ENCODE measurements at places on chromosomes 6 and 20.

- H3K27ac ChIP-seq, result no peak overlapping the region
- H3K4me1 ChIP-seq, result no peaks in the 10 kb centered on the region
- H3K36me3 ChIP-seq, result peaks cover 13% of the 10 kb centered on the region
- H3K4me3 ChIP-seq, result no peak overlapping the region
- DNase-seq, result no peak
These were observed 123.0 kb downstream of the AIG1 start for GRCh38 chr6:143183666-143184065.

DNA sequence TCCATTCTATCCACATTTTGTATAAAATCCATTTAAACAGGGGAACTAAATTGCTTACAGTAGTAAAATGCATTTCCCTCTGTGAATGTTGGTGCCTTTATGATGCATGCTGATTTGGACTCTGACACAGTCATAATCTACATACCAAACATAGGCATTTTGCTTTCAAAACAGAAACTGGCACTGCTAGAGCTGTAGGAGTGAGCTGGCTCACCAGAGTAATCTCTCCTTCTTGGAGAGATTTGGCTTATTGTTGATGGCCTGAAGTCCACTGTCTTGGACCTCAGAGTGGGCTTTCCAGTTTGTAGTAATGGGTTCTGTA, 363.2 kb upstream of the FLRT3 start:
- no peaks in the 10 kb centered on the region for H3K36me3 ChIP-seq
- DNase-seq, result no peak
- H3K27ac ChIP-seq, result no peak overlapping the region
- no peak overlapping the region for H3K4me3 ChIP-seq
- no peaks in the 10 kb centered on the region for H3K4me1 ChIP-seq
- H3K27me3 ChIP-seq, result no peaks in the 10 kb centered on the region

DNA sequence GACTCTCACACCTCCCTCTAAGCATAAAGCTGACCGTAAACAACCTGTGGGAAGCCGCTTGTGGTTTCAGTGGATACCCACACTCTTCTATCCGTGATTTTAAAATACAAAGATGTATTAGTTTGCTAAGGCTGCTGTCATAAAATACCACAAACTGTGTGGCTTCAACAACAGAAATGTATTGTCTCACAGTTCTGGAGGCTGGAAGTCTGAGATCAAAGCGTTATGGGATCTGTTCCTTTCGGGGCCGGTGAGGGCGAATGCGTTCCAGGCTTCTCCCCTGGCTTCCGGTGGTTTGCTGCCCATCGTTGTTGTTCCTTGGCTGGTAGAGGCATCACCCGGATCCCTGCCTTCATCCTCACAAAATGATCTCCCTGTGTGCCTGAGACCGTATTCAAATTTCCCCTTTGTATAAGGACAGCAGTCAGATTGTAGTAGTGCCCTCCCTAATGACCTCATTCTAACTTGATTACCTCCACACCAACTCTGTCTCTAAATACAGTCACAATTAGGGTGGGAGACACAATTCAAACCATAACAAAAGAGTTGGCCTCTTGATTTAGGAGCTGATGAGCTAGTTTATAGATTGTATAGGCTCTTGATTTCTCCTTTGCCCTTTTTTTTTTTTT, 210.6 kb upstream of the SOX4 start:
- no peak for DNase-seq
- H3K4me3 ChIP-seq, result no peak overlapping the region

GRCh38 chr6:73400656-73401055, 6.0 kb downstream of the DDX43 start:
- DNase-seq, result no peak
- H3K27me3 ChIP-seq, result no peaks in the 10 kb centered on the region
- H3K27ac ChIP-seq, result no peak overlapping the region
- H3K4me3 ChIP-seq, result no peak overlapping the region
- H3K4me1 ChIP-seq, result no peaks in the 10 kb centered on the region
- H3K36me3 ChIP-seq, result no peaks in the 10 kb centered on the region

GRCh38 chr6:31888276-31889258, 8.9 kb downstream of the EHMT2 start:
- DNase-seq, result no peak
- no peak overlapping the region for H3K27ac ChIP-seq
- H3K27me3 ChIP-seq, result no peaks in the 10 kb centered on the region

- H3K27me3 ChIP-seq, result no peaks in the 10 kb centered on the region
- no peak overlapping the region for H3K27ac ChIP-seq
- H3K4me3 ChIP-seq, result no peak overlapping the region
- no peak for DNase-seq
- no peaks in the 10 kb centered on the region for H3K36me3 ChIP-seq
These were observed 62.9 kb upstream of the PTPN1 start for GRCh38 chr20:50447102-50447804.

DNA sequence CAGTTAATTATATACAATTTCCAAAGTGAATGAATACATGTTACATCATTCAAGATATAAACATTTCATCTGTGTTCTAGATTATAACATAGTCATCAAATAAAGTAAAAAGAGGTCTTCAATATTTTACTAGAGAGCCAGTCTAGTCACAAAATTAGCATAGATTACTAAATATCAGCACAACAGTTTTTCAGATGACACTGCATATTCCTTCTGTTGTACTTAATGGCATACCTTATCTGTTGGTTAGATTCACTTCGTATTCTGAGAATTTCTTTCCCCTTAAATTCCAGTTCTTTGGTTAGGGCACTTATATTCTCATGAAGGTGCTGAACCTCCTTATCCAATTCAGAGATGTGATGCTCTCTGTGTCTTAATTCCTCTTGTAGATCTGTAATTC, 39.8 kb upstream of the MCM9 start:
- H3K4me3 ChIP-seq, result no peak overlapping the region
- no peaks in the 10 kb centered on the region for H3K27me3 ChIP-seq
- H3K27ac ChIP-seq, result no peak overlapping the region
- no peak for DNase-seq
- H3K4me1 ChIP-seq, result no peaks in the 10 kb centered on the region
- no peaks in the 10 kb centered on the region for H3K36me3 ChIP-seq

GRCh38 chr6:111522393-111523020, 39.5 kb upstream of the REV3L start:
- H3K4me1 ChIP-seq, result peaks cover 4% of the 10 kb centered on the region
- no peak overlapping the region for H3K4me3 ChIP-seq
- no peaks in the 10 kb centered on the region for H3K27me3 ChIP-seq
- H3K27ac ChIP-seq, result no peak overlapping the region

- H3K4me1 ChIP-seq, result no peaks in the 10 kb centered on the region
- no peaks in the 10 kb centered on the region for H3K27me3 ChIP-seq
- H3K36me3 ChIP-seq, result no peaks in the 10 kb centered on the region
- no peak overlapping the region for H3K27ac ChIP-seq
- no peak overlapping the region for H3K4me3 ChIP-seq
- no peak for DNase-seq
These were observed 161.0 kb downstream of the TRMT11 start for GRCh38 chr6:126147291-126147815.

- H3K4me1 ChIP-seq, result peaks cover 93% of the 10 kb centered on the region
- peak overlapping the region; percentile 94 for H3K27ac ChIP-seq
- no peak overlapping the region for H3K4me3 ChIP-seq
These were observed 75.2 kb upstream of the MYL9 start for GRCh38 chr20:36466089-36466488.
